ENCODE measurements at places on chromosomes 6 and 20.

- DNase-seq: no peak
Measured at GRCh38 chr20:61874421-61875068, 191.1 kb downstream of the TAF4 start.

- no peak for DNase-seq
Measured at GRCh38 chr6:66307490-66307889, 600.5 kb upstream of the EYS start.

DNA sequence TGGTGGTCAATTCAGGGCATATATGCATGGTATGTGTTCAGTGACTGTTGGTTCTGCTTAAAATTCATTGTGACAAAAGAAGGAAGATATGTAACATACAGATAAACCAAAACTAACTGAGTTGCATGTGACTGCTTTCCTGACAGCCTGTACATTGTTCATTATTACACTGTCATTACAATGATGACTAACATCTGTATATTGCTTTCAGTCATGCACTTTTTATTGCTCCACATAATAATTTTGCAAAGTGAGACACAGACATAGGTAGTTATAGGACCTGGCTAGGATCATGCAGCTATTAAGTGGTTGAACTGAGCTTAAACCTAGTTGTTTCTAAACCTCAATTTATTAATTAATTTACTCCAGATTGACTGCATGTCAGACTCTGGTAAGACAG lies 703.2 kb downstream of the HDGFL1 start:
- no peak for DNase-seq

DNA sequence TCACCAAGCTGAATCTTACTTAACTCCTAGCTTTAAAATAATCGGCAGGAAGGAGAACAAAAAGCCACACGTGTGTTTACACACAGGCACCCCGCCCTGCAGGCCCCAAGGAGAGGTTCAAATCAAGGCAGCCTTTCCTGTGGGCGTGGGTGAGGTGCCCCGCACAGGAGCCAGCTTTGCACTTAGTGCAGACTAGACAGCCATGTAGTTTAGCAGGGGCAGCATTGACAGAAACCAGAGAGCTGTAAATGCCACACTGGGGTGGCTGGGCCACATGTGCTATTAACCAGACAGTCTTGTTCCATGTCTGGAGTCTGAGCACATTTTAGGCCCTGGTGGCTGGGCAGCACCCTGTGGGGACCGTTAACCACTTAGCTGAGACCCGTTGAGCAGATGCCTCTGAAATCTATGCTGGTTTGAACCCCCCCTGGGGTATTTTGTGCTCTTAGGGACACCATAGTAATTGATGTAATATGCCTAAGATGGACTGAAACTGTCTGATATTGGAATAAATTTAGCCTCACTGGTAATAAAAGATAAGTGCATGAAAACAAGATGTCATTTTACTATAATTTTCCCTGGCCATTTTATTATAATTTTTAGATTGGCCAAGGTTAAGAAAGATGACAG lies 106.4 kb upstream of the KCNG1 start:
- DNase-seq: no peak

DNA sequence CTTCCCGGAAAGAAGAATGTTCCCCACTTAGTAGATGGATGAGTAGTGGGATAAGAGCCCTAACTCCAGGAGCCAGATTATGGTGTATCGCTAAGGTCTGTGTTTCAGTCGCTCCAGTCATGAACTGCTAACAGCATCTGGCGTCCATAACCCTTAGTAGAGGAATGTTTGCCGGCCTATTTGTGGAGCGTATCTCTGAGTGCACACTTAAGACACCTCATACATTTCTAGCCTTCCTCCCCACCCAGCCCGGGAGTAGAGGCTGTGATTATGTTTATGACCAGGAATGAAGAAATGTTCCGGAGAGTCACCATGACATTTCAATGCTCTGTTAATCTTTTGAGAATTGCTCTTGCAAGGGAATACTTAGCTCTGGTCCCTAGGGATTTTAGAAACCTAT lies 251.1 kb upstream of the SOX4 start:
- DNase-seq: no peak

GRCh38 chr6:163099621-163100171 lies 314.8 kb upstream of the QKI start:
- DNase-seq: no peak

DNA sequence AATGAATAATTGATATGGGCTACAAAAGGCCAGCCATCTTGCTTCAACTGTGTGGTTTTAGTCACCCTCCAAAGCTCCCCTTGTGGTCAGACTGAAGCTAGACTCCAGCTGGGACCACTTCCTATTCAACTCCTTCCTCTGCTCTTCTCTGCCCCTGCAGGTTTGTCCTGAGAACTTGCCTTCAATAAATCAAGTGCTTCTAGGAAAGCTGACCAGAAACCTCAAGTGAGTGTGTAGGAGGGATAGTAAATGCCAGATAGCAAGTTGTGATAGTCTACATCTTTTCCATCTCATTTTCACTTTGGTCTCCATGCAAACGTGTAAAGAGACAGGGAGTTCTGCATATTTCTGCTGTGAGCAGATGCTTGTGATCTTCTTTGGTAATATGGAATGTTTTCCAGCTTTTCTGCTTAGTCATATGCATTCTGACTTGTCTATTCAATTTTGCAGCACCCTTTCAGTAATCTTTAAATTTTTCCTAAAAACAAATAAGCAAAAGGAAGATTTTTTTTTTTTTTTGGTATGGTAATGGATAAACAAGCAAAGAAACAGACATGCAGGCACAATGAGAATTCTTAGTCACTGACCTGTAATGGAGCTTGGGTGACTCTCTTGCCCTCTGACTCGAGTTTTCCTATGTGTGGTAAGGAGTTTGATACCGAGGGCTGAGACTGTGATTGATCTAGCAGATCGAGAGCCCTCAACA lies 201.3 kb upstream of the BTBD3 start:
- DNase-seq: no peak

- DNase-seq: no peak
Measured at GRCh38 chr6:18323935-18324705, 59.8 kb upstream of the DEK start.

GRCh38 chr6:157699777-157700636 lies 123.0 kb upstream of the SNX9 start:
- no peak for DNase-seq

DNA sequence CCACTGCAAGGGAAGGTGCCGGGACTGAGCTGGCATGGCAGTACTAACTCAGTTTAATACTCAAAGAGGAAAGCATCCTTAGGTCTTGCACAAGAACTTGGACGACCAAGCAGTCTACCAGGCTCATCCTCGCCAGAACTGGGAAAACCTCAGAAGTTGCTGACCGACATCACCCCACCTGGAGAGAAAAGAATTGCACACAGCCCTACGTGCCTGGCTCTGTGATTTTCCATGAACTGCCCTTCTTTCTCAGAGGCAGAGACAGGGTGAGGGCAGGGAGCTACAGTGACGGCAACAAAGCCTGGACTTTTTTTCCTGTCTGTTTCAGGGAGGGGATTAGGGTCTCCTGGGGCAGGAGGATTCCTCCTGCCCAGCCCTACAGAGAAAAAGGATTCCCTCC lies 8.0 kb downstream of the JAG1 start:
- no peak for DNase-seq

DNA sequence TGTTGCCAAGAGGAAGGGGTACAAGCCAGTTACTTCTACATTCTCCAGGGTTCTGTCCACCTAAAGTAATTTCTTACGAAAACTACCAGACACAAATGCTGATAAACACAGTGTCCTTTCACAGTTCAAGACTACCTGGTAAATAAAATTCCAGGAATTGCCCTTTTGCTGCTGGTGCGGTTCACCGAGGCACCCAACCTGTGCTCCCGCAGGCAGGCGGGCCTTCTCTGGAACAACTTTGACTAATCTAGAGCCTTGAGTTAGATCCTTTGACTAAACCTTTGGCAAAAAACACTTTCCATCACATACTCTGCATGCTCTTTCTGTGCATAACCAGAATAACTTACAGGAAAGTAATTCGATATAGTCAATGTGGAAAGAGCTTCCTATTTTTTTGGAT lies 107.0 kb downstream of the HUS1B start:
- DNase-seq: no peak

DNA sequence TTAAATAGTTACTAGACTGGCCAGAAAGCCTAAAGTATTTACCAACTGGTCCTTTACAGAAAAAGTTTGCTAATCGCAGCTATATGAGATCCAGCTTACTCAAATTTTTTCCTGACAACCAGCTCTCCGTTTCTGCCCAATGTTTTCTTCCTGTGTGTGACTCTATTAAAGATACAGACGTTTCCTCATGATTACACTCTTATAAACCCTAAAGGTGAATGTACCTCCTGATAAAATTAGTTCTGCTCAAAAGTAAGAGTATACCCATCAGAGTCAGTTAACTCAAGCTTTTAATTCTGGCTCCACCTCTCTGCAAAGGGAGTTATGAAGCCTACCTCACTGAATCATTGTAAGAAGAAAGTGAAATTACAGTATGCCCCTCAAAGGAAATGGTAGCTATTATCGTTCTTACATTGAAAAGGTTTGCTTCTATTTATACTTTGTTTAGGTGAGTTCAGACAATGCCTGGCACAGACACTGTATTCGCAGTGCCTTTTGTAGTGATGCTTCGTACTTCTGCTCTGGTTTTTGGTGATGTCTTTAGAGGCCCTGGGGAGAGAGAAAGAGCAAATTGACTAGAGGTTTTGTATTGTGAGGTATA lies 10.2 kb upstream of the MROH8 start:
- no peak for DNase-seq

GRCh38 chr20:57654998-57655808 lies 35.0 kb upstream of the ZBP1 start:
- no peak for DNase-seq

DNA sequence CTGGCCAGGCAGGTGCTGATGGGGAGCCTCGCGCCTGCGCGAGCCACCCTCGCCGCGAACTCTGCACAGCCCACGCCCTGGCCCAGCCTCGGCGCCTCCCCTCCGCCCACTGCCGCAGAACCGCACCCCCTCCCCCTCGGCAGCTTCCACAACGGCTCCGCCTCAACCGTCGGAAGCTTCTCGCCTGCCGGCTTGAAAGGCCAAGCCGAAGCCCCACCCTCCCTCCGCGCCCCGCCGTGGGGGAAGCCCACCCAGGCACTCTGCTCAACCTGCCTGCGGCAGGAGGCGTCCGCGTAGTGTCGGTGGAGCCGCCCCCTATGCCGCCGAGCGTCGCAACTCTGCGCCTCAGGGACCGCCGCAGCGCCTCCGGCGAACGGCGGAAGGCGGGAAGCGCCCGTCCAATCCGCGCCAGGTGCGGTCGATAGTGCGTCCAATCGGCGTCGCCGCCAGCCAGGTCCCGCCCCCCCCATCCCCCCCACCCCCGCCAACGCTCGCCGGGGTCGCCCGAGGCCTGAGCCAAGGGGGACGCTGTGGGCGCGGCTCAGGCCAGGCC lies at the start of gene SYCP2:
TSS of gene SYCP2 (minus strand) at position 342 of the 553 bp plus-strand sequence. CDS start 11,224 bp downstream, outside the sequence.
- peak; percentile 44 for DNase-seq

GRCh38 chr6:155472886-155473285 lies 17.2 kb upstream of the NOX3 start:
- no peak for DNase-seq

- no peak for DNase-seq
Measured at GRCh38 chr6:20266851-20267608, 54.8 kb upstream of the MBOAT1 start.

- DNase-seq: no peak
Measured at GRCh38 chr6:160810238-160810637, 108.2 kb downstream of the PLG start.

- DNase-seq: no peak
Measured at GRCh38 chr6:2739335-2739734, 11.4 kb downstream of the MYLK4 start.

GRCh38 chr20:20188647-20189046 lies 136.3 kb downstream of the CFAP61 start:
- DNase-seq: no peak

- no peak for DNase-seq
Measured at GRCh38 chr20:56724241-56724757, 95.2 kb downstream of the TFAP2C start.

DNA sequence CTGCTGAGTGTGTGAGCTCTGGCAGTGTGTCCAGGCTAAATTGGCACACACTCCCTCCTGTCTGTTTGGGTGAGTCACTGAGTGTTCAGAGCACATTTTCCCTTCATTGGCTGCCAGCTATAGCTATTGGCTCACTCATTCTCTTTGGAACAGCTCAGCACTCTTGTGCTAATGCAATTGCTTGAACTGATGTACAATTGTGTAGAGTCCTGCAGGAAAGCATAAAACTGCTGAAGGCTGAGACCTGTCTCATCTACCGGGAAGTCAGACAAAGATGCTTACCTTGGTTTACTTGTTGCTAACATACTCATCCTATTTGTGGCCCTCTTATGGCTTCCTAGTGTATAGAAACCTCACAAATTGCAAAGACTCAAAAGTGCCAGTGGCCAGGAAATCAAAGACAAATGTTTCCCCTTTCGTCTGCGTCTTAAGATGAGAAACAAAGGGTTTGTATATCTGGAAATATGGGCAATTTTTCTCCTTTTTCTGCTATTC lies 351.0 kb downstream of the BCKDHB start:
- no peak for DNase-seq

GRCh38 chr20:4730780-4731179 lies 9.1 kb downstream of the PRND start:
- no peak for DNase-seq

DNA sequence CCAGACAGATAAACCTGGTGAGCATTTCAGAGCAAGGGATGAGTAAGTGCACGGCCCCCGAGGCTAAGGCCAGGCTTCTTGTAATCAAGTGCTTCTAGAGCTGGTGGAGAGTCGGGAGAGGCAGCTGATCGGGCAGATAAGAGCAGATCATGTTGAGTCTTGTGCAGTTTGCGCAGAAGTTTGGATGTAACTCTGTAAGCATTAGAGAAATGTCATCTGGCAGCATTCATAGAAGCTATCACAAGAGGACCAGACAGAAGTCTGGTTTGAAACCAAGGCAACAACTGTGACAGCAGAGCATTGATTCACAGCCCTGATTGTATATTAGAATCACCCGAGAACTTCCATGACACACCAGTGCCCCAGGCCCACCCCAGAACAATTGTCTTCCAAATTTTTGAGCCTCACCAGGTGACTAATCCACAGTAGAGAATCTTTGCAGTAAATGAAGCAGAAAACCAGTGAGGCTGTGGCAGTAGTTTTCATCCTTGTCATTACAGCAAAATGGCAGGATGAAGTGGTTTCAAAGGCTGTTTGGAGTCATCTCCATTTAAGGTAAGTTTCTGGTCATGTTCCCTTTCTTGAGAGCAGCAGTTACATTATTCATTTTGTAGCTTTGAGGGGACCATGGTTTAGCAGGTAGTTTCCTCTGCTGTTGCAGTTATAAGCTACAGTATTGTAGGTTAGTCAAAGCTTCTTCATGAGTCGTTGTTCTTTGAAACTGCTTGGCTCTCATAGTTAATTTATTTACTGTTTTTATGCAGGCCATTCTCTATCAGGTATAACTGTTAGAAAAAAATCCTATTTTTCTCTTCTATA lies 84.1 kb downstream of the RNF217 start:
- no peak for DNase-seq

DNA sequence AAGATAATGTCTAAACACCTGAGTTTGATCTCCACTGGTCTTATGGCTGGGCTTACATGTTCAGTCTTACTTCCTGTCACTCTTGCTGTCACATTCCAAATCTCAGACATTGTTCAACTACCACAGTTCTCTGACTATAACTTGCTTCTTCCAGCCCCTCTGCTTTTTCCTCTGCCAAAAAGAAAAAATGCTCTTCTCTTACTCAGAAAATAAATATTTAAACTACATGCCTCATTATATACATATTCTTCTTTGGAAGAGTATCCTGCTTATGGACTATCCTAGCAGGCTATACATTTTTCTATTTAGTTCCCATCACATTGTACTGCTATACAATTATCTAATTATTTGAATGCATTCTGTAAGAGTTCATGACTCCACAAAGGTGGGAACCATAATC lies 175.4 kb downstream of the TBC1D32 start:
- DNase-seq: no peak

GRCh38 chr6:27176096-27176495 lies 71.4 kb upstream of the PRSS16 start:
- no peak for DNase-seq
